ENCODE measurements at places on chromosomes 6 and 20. TPM values are rescaled to one million over a fixed set of nuclear protein-coding genes. Genes with fewer than 3 reads are reported as not detected.

The OR2H2 gene
- total RNA-seq: not detected

The UNC5CL gene
- total RNA-seq: 0.26 TPM

The LRP11 gene
- 78.3 TPM for total RNA-seq

The ROMO1 gene
- 230 TPM for total RNA-seq

The DLGAP4 gene
- total RNA-seq: 29.3 TPM
